ENCODE measurements at places on chromosomes 4 and X.

DNA sequence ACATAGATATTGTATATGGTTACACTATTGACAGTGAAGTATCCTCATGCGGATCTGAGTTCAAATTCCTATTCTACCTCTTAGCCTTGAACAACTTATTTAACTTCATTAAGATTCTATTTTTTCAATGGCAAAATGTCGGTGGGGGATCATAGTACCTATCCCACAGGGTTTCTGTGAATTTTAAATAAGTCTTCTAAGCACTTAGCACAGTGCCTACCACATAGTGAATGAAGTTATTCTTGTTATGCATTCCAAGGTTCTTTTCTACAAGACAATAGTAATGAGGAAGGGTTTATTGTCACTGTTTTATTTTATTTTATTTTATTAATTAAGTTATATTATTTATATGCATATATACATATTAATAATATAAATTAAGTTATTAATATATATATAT lies 8.8 kb upstream of the ENAM start:
- DNase-seq: no peak

DNA sequence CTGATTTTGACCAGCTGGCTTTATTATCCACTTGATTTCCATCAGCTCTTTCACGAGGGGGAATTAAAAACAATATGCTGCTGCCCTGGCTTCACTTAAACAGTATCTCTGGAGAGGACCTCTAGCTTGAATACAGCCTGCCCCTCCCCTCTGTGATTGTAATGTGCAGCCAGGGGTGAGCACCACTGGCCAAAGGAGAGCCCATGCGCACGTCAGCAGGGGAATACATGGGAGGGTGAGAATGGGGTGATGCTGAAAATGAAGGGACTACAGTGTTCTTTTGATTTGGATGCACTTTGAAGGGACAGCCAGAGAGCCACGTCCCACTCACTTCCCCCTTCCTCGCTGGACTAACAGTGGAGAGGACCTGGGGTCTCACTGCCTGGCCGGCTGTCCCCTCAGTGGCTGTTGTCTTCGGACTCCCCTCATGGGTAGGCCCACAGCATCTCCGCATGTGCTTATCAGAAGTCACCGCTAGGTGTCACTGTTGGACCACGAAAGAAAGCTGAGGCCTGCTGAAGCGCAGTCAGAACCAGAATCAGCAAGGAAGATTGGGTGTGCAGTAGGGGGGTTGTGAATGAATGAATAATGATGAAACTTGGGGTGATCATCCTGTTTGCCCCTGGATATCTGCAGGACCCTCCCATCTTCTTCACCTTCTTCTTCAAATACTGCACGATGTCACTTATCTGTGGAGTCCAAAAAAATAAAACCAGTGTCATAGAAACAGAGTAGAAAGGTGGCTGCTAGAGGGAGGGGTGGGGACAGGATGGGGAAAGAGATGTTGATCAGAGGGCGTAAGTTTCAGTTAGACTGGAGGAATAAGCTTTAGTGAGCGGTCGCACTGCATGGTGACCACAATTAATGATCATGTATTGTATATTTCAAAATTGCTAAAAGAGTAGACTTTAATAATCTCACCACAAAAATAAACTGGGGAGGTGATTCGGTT lies 32.8 kb downstream of the CLCN4 start:
- peak; percentile 61 for DNase-seq

- DNase-seq: no peak
Observed at GRCh38 chr4:158065176-158065575, 107.6 kb downstream of the GASK1B start.

GRCh38 chr4:150072471-150072870 lies 5.8 kb upstream of the DCLK2 start:
- DNase-seq: no peak

DNA sequence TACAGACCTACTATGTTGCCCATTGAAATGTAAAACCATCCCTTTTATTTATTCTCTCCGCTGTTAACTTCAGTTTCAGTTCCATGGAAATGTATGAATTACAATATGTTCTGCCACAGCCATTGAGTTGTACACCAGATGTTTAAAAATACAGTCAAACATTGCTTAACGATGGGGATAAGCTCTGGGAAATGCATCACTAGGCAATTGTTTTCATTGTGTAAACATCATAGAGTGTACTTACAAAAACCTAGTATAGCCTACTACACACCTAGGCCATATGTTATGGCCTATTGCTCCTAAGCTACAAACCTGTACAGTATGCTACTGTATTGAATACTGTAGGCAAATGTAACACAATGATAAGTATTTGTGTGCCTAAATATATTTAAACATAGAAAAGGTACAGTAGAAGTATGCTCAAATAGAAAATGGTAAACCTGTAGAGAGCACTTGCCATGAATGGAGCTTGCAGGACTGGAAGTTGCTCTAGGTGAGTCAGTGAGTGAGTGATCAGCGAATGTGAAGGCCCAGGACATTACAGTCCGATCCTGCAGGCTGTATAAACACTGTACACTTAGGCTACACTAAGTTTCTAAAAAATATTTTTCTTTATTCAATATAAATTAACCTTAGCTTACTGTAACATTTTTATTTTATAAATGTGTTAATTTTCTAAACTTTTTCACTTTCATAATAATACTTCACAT lies 2.7 kb upstream of the PF4V1 start:
- DNase-seq: no peak

DNA sequence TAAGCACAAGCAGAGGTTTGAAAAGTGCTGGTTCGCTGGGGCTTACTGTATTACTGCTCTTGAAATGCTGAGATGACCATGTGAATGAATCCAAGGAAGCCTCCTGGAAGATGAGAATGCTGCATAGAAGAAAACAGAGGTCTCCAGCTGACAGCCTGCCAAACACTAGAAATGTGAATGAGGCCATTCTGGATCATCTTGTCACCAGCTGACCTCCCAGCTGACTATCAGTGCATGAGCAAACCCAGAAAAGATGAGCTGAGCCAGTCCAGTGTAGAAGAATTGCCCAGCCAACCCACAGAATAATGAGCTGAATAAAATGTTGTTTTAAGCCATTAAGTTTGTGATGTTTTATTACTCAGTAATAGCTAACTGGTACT lies 49.1 kb upstream of the DYNLT3 start:
- no peak for DNase-seq

DNA sequence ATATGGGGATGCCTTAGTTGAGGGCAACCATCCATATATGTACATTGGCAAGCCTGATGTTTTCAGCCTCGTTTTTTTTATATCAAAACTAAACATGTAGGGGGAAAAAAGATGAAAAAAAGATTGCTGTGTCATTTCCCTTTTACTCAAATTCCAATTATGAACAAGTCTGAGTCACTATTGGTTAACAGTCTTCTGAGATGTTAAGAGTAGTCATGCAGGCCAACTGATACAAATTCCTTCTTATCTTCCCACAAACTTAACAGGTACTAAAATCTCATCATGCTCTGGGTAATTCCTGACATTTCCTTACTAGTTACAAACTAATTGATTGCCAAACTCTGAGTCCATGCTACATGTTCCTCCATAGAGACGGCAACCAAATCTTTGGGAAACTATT lies 222.1 kb downstream of the FRMPD4 start:
- no peak for DNase-seq

Measured in activated CD4-positive, alpha-beta T cell treated with anti-CD3 and anti-CD28 coated beads, Interleukin-2, amount 50 U/mL, for 4 hours (primary cell).